ENCODE measurements at places on chromosomes 6 and 20.

DNA sequence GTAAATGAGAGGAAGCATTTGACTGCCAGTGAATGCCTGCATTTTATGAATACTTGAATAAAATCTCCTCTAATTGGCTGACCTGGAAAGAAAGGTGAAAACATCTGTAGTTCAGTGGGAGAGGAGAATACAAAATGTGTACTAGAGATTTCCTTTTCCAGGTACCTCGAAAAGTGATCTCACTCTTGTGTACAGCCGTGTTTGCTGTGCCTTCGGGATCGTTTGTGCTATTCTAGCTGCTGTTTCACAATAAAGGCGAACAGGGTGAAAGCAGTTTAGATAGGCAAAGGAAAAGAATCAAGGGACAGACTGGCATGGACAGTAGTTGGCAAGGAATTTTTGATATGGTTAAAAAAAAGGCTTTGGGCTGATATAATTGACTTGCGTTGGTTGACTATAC is 112.3 kb downstream of the ARID1B start:
- DNase-seq = peak; percentile 16

DNA sequence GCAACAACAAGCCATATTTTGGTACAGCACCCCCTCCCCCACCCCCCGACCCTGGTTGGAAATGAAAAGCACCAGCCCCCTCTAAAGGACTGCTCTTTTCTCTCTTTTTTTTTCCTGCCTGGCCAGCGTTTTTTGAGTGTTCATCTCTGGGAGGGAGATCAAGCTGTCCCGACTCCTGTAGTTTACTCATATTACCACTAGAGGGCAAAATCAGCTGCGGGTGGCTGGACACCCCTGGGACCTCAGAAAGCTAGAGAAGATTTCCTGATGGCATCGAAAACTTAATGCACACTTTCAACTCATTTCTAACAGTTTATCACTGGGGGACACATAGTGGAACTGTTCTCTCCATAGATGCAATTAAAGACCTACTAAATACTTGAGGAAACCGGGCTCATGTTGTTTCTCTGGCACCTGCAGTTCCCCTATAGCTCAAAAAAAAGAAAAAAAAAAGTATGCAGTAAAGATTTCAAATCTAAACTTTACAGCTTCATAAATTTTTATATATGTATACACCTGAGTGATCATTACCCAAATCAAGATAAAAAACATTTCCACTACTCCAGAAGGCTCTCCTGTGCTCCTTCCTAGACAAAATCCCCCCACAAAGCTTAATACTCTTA is 24.4 kb downstream of the CNBD2 start:
- DNase-seq = peak; percentile 79

DNA sequence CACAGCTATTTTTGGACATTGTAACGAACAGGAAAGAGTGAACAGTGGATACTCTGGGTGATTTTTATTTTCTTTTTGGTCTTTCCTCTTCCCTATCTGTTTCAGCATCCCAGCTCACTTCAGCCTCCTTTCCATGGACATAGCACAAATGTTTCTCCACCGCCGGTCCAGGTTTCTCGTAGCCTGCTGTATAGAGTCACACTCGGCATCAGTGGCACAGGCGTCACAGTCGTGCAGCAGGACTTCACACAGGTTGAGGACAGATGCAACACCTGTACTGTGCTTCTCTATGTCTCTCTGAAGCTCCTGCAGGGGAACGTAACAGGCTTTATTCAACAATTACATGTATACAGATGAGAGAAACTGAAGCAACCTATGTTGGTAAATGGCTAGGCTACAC is 348.3 kb downstream of the ESR1 start:
- DNase-seq = no peak

DNA sequence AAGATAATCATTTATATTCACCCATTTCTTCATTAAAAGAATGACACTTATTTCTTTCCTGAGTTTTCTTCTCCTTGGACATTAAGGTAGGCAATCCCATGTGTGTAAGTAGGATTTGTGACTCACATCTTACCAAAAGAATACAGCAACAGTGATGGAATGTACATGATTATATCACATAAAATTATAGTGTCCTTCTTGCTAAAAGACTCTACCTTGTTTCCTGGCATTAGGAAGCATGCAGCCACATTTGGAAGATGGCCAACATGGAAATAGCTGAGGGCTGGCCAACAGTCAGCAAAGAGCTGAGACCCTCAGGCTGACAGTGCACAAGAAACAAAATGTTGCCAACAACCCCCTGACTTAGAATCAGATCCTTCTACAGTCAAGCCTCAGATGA is 327.9 kb upstream of the MARCKS start:
- DNase-seq = no peak

GRCh38 chr6:33634946-33635345 is 13.8 kb downstream of the ITPR3 start:
- no peak for DNase-seq

DNA sequence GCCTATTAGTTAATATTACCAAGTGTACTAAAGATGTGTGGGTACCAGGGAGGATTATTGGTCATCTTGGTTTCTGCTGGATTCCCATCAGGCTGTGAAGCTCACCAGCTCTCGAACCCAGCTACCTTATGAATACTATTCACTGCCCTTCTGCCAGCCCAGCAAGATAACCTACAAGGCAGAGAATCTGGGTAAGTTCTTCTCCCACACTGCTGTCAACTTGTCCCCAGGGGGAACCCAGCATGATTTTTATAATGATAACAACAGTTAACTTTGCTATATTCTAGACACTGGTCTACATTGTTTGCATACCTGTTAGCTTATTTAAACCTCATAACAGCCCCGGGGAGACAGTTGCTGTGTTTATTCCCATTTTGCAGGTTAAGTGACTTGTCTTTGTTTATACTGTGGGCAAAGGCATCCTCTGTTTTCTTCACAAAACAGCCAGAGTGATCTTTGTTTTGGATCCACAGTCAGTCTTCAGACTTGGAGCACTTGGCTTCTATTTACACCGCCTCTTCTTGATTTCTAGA is 26.5 kb downstream of the TM9SF4 start:
- DNase-seq = no peak

GRCh38 chr20:37316116-37316774 is 26.8 kb downstream of the MANBAL start:
- no peak for DNase-seq

DNA sequence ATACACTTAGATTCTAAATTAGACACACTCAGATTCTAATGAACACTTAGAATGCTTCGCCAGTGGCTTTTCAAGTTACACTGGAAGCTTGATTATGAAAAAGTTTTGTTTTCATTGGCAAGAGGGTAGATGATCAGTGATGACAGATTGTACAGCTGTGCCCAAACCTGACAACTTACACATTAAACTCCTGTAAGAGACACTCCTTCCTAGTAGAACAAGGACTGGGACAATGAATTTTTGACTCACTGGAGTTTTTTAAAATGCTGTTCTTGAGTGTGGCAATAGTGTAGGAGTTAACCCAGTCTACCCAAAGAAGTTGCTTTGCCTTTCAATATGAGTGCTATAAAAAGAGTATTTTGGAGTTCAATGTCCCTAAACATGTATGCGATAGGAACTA is 140.8 kb downstream of the SLC16A10 start:
- DNase-seq = no peak

- no peak for DNase-seq
Measured at GRCh38 chr6:42417641-42418112, 34.0 kb downstream of the TRERF1 start.

GRCh38 chr6:11761744-11762620 is 16.6 kb downstream of the ADTRP start:
- no peak for DNase-seq

DNA sequence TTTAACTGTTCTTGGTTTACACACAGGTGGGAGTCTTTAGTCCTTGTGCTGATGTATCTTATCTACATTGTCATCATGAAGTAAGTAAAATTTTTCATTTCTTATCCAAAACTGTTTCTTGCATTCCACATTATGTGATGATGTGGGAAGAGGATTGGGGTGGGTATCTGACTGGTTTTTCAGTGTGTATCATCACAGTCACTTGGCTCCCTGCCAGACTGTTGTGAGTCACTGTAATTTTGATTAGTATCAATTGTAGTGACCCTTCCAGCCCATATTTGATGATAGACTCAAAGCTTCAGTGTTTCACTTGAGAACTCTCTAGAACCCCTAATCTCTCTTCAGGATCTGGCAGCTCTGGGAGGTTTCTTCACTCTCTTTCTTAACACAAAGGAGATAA is 84.5 kb upstream of the RIN2 start:
- no peak for DNase-seq

DNA sequence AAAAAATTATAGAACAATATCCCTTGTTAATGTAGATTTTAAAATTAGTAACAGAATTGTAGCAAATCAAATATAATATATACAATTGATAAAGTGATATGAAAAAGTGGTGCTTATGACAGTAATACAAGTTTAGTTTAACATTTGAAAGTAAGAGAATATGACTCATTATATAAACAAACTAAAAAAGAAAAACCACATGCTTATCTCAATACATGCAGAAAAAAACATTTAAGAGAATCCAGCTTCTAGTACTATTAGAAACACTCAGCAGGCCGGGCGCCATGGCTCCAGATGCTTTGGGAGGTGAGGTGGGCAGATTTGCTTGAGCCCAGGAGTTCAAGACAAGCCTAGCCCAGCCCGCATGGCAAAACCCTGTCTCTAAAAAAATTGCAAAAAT is 60.7 kb upstream of the LAMA2 start:
- no peak for DNase-seq

DNA sequence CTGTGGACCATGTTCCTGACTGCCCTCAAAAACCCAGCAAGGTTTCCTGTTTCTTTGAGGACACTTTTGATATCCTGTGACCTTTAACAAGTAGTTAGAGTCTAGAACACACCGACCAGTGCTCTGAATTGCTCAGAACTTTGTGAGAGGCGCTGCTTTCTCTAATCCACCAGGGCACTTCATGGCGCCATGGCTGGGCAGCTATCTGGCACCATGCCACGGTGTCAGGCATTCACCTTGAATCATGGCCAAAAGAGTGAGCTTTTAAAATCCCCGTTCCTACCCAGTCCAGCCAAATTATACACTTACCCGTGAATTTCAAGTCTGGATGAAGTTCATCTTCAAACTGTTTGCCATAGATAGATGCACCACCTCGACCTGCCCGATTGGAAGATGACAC is 17.0 kb upstream of the CPNE5 start:
- no peak for DNase-seq

- no peak for DNase-seq
Measured at GRCh38 chr6:142942238-142942637, 2.7 kb downstream of the HIVEP2 start.

DNA sequence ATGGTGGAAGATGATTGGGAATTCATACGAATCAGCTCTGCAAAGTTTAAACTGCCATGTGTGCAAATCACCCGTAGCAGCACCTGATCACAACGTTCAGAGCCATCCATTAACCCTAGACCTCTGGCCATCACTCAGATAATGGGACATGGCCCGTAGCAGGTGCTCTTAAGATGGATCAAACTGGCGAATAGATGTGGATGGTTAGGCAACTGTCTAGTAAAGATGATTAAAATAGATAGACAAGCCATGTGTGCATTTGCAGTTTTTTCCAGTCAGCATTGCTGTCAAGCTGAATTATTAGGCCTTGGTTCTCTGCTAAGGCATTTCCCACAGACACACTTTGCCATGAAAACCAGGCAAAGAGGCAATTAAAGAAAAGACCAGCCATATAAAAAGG is 40.6 kb upstream of the PHACTR1 start:
- DNase-seq = no peak

- no peak for DNase-seq
Measured at GRCh38 chr6:45438849-45439406, 61.2 kb upstream of the SUPT3H start.

DNA sequence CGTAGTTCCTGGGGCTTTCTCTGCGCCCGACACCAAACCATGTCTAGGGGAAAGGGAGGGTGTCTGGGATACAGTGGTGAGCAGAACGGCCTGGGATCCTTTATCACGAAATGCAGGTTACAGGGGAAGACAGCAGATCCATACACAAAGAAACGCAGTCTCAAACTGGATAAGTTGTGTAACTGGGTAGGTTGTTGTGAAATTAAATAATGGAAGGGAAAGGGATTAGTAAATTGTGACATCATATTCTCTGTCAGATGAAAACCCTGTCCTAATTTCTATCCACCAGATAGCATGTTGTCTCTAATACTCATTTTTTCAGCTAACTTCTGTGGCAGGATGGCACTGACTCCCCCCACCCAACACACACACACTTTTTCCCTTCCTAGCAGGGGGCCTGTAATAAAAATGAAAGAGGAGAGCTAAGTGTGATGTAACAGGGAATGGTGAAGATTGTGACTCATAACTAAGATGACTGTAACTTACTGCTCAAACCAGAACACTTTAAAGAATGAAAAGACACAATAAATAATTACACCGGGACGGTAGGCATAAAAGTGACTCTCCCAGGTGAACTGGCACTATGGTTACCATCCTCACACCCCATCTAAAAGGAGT is 769 bp upstream of the TRPC4AP start:
- DNase-seq = peak; percentile 47

DNA sequence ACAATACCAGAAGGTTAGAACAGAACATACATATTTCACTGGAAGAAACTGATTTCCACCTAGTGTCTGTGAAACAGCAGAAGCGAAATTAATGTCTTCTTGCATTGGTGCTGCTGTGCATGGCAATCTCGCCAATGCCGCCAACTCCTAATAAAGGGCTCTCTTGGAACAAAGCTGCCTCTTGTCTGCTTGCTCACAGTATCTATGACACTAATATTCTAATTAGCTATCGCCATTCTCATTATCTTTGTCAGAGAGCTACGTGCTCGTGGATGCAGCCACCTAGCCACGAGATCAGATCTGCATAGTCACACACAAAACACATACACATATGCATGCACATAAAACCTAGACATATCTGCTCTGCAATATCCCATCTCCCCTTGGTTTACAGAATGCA is 145.9 kb upstream of the OLIG3 start:
- no peak for DNase-seq

GRCh38 chr6:29680904-29681303 is at the start of gene ZFP57:
ZFP57 (minus strand) TSS chr6:29681152; CDS start chr6:29677003, 4,149 bp downstream.
- no peak for DNase-seq

GRCh38 chr6:53498649-53499048 is 46.3 kb downstream of the GCLC start:
- DNase-seq = no peak

- no peak for DNase-seq
Measured at GRCh38 chr6:125307964-125308615, 6.3 kb upstream of the HDDC2 start.

- DNase-seq = no peak
Measured at GRCh38 chr20:20409331-20409730, 41.4 kb downstream of the INSM1 start.

DNA sequence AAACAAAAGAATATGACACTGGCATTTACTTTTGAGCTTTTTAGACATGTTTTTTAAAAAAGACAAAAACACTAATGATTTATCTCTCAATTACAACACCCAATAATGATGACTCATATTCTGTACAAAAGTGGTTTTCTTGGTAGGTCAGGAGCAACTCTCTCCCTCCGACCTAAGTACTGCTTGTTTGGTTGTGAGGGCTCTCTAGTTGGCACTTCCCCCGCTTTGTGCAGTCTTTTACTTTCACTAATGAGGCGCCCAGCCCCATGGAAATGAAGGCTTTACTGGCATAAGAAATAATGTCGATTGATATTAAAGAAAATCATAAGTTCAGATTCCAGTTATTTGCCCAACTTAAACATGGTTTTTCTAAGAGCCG is 1.3 kb downstream of the KPNA5 start:
- peak; percentile 31 for DNase-seq

- DNase-seq = no peak
Measured at GRCh38 chr6:33692760-33693158, 18.7 kb downstream of the UQCC2 start.

- DNase-seq = no peak
Measured at GRCh38 chr20:41507851-41508250, 110.3 kb downstream of the CHD6 start.

GRCh38 chr6:135104199-135104598 is 49.6 kb upstream of the HBS1L start:
- DNase-seq = no peak

- DNase-seq = no peak
Measured at GRCh38 chr6:111533087-111533784, 50.2 kb upstream of the REV3L start.
